ENCODE measurements at places on chromosomes 5 and 9.

GRCh38 chr9:126583144-126583760 is 30.5 kb upstream of the LMX1B start:
- no peak for DNase-seq

- no peak for DNase-seq
Measured at GRCh38 chr5:151685749-151686673, 704 bp downstream of the SPARC start.

- DNase-seq = no peak
Measured at GRCh38 chr9:134659688-134660131, 18.1 kb downstream of the COL5A1 start.

DNA sequence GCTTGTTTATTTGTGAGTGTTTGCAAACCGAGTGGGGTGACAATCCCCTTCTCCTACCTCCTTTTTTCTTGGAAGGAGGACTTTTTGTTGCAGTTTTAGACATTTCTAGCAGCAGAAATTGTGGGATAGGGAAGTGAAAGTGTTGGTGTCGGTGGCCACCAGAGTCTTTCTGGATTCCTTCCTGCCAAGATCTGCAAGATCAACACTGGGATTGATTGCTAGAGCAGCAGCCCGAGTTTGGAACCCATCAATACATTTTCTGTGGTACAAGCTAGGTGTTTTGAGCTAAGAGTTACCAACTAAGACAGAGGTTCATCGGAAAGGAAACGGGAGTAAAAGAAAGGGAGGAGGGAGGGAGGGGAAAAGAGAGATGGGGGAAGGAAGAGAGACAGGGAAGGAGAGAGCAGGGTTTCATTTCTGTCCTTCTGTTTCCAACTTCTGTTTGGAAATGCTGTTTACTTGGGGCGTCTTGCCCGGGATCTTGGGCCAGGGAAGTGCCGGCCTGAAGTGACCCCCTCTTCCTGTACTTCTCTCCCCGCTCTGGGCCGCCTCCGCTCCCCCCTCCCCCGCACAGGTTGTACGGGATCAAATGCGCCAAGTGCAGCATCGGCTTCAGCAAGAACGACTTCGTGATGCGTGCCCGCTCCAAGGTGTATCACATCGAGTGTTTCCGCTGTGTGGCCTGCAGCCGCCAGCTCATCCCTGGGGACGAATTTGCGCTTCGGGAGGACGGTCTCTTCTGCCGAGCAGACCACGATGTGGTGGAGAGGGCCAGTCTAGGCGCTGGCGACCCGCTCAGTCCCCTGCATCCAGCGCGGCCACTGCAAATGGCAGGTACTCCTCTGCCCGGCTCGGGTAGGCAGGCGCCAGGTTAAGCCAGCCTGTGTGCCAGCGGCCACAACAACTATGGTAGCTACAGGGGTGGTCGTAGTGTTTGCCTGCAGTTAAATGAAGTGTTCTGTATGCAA is 4.0 kb downstream of the ISL1 start:
- no peak for DNase-seq

- peak; percentile 12 for DNase-seq
Measured at GRCh38 chr5:2017540-2018389, 135.0 kb upstream of the IRX4 start.

DNA sequence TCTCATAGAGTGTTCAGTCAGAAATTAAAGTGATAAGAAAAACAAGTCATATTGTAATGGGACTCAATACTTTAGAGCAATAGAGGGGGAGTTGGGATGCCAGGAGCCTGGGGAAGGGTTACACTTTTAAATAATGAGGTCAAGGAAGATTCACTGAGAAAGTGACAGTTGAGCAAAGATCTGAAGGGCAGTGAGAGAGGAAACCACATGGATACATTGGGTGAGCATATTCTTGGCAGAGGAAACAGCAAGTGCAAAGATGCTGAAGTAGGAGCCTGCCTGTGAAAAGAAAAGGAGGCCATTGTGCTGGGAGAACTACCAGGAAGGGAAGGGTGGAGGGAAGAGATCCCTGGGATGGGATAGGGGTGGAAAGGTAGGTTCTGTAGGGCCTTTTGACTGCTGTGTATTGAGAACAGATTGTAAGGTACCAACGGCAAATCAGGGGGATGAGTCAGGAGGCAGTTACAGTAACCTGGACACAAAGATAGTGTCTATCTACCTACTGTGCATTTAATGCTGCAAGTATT is 79.4 kb downstream of the PAM start:
- DNase-seq = no peak

- no peak for DNase-seq
Measured at GRCh38 chr9:36023260-36024048, 13.3 kb upstream of the RECK start.

DNA sequence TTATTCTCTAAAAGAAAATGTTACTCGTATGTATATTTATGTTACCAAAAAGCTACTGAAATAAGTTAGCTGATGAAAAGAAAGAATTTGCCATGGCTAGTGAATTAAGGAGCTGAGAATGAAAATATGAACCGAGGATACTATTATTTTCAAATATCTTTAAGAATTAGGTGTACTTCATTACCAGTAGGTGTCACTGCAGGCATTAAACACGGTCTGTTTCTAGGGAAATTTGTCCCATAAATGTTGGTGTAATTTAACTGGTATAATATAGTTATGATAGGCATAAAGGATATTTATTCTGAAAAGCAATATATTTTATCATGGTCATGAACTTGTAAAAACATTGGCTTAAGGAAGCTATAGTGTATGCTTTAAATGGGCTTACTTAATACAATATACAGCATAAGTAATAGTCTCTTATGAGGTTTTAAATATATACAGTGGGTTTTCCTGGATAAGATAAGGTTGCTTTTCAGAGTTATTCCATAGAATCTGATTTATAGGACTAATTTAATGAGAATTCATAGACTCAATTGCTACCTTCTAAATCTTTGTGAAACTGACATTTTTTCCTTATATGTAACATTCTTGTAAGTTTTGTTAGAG is 72.4 kb upstream of the MPDZ start:
- no peak for DNase-seq

GRCh38 chr5:123997064-123997461 is 485.1 kb downstream of the CSNK1G3 start:
- no peak for DNase-seq

- DNase-seq = no peak
Measured at GRCh38 chr5:40141418-40141817, 538.3 kb upstream of the PTGER4 start.

DNA sequence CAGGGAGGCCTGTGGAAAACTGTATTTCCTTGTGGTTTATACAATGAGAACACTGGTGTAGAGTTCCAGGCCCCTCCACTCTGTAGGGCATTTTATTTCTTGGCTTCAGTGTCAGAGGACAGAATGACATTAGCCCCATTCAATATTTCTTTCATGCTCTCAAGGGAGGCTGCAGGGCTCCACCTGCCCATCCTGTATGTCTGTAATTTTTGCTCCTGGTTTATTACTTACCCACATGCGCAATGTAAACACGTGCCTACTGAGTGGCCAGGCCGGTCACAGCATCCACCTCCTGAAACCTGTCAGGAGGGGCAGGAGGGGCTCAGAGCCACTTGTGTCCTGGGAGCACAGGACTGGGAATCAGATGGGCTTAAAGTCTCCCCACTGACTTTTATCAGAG is 82.4 kb downstream of the GADD45G start:
- no peak for DNase-seq

DNA sequence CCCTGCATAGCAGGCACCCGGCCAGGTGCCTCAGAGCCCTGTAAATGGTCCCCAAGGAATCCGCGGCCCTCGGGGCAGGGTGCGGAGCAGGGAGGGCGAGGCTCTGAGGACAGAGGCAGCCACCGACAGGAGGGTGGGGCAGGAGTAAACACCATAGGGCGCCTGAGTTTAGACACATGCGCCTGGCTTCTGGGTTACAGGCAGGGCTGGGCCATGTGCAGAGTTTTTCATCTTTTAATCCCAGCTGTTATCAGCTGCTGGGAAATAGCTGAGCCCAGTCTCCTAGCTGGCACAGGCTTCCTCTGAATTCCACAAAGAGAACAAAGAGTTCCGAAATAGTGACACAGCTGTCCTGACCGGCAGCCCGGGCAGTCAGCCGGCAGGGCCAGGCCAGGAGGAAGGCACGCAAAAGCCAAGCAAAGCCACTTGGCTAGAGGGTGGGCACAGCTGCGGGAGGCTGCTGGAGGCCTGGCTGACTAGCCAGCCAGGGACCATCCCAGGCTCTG is 98.9 kb upstream of the PHYKPL start:
- no peak for DNase-seq

GRCh38 chr5:80069251-80069800 is 34.2 kb downstream of the THBS4 start:
- DNase-seq = no peak

DNA sequence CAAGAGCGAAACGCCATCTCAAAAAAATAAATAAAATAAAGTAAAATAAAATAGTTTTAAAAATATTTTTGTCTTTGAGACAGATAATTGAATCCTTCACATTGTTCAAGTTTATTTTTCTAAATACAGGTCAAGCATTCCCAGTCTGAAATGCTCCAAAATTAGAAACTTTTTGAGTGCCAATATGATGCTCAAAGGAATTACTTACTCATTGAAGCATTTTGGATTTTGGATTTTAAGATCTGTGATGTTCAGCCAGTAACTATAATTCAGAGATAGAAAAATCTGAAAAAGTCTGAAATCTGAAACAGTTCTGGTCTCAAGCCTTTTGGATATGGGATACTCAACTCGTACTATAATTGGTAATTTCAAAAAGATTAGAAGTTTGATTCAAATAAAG is 39.8 kb downstream of the RBM27 start:
- no peak for DNase-seq

GRCh38 chr9:87118594-87118993 is 171.3 kb upstream of the GAS1 start:
- no peak for DNase-seq

DNA sequence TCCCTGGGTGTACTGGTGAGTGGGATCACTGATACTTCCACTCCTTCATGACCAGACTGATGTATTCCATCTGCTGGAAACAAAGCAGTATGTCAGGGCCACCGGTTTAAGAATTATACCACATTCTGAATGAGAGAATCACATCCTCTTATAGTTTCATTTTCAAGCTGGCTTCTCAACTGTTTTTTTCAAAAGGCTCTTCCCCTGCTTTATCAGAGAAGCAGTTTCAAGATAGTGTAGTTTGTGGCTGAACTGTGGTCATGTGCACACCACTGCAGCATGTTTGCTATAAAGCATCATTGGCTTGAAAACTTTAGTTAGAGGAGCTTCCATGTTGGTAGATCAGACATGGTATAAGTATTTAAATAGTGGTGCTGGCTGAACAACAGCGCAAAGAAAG is 450.5 kb upstream of the CDH10 start:
- no peak for DNase-seq

DNA sequence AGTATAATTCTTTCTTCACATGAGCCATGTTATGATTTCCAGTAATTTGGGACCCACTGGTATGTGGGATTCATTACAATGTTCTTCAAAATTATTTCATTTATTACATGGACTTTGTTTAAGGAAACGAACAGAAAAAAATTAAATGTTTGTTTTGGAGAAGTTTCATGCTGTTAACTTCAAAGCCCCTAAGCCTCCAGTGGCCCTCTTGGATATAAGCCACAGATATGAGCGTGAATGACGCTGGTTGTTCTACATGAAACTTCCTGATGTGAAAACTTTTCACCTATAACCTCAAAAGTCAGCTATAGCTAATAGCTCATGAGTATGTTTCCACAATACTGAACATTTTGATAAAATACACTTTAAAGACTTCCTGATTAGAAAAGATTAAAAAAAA is 334.2 kb downstream of the PDE4D start:
- no peak for DNase-seq

DNA sequence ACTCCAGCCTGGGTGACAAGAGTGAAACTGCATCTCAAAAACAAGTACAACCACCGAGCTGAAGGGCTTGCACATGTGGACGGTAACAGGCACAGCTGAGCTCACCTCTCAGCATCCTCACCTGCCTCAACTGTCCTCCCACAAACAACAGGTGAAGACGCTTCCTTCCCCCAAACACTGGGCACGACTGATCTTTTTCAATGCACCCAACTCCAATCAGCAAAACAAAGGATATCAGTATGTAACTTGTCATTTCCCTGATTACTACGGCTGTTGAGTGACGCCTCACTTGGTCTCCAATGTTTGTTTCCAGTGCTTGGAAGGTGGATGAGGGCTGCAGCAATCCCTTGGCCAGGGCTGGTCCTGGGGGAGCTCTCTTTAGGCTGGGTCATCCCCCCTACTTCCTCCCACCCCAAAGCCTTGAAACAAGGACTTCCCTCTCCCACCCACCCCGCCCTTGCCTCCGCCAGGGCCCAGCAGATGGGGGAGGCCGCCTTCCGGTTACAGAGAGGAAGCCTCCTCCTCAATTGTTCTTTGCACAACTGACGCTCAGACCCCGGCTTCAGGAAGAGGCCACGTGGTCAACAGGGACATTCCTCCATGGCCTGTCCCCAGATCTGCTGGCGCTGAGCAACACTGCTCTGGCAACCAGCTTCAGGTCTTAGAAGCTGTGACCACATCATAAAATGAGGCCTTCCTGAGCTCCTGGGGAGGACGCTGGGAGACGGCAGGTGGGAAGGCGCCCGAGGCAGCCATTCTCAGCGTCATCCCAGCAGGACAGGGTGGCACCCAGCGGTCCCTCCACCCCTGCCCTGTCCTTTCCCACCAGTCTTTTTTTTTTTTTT is 5.9 kb downstream of the FAM78A start:
- DNase-seq = no peak

DNA sequence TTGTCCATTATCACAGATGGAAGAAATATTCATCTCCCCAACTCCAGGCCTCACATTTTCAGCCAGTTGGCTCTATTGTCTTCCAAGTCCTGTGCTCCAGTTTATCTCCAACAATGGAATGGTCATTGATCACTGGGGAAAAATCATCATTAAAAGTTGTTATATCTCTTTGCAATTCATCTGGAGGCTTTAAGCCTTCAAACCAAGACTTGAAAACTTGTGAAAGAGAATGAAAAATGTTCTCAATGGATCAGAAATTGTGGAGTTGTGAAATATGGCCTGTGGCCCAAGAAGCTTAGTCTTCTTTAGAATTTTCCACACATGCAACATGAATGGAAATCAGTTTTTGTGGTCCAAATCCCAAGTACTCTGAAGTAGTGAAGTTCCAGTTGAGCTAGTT is 569.6 kb downstream of the EBF1 start:
- no peak for DNase-seq

- no peak for DNase-seq
Measured at GRCh38 chr5:43065948-43066798, 26.1 kb upstream of the ANXA2R start.

GRCh38 chr5:111530298-111530740 is 18.0 kb upstream of the STARD4 start:
- DNase-seq = no peak

DNA sequence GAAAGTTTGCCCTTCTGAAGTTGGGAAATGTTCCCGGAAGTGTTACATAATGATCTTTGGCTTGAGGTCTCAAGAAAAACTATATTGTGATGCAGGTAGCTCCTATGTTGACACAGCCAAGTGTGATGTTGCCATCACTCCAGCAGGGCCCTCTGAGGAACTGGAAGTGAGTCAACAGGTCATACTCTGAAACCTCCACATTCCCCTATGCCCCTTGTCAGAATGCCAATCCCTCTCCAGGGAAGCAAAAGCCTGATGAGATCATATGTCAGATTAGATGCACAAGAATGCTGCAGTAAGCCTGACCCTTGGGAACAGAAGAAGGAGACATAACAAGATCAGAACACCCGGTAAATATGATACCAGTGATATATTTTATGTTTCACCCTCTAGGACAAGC is 66.8 kb upstream of the ITGA2 start:
- DNase-seq = no peak

- no peak for DNase-seq
Measured at GRCh38 chr5:5025774-5026408, 114.2 kb upstream of the ADAMTS16 start.

Measured in GM18507 (cell line).